Suppressor macrophage treated with lipopolysaccharide for 1 hour (primary cell): ENCODE measurements at places on chromosomes 3 and 15.

GRCh38 chr3:97816811-97817210, 5.0 kb upstream of the CRYBG3 start:
- no peak for DNase-seq

DNA sequence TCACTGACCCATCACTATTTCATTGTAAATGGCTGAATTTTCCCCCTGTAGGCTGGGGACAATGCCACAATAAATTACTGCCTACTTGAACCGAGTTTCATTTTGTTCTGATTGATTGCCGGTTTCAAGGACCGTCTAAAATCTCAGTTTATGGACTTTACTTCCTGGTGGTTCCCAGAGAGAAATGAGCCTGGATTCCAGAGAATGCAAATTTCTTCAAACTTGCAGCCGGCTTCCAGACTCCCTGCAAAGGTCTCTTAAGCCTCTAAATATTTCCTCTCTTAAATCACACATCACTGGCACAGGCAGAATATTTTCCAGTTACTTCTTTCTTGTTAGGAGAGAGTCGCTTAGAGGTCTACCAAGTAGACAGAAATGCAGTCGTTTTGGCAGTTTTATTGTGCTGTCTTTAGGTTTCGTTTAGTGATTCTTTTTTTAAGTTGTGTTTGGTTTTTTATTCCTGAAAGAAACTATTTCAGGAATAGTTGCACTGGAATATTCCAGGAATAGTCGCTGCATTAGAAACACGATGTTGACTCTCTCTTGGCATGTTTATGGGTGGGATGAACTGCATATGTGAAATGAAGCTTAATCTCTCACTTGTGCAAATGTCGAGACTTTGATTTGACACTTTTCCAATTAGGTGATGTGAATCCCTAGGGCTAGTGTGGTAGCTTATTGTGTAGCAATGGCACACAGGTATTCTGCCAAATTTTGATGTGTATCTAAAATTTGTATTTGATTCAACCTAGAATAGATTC, 284.1 kb upstream of the NR2E3 start:
- no peak for DNase-seq

- peak; percentile 37 for DNase-seq
Observed at GRCh38 chr3:57030721-57031120, 29.7 kb upstream of the SPATA12 start.

DNA sequence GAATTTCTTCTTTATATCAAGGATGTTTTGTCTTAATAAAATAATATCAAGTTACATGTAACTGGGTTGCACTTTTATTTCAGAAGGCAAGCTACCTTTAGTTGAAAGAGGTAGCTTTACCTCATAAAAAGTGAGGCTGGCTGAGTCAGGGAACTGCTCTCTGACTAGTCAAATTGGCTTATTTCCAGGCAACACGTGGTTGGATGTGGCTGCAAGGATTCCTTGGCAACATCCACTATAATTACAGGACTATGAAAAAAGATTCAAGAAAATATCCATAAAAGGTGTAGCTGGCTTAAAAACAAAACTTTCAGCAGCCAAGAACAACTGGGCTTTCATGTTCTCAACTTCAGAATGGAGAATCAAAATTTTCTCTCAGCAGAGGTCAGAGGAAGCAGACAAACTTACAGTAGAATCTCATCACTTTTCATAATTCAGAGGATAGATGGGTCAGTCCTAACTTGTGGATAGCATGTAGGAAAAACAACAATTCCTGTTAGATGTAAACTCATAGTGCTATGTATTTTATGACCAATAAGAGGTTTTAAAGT, 779.1 kb downstream of the MECOM start:
- no peak for DNase-seq

GRCh38 chr15:37138591-37139215, 38.4 kb upstream of the MEIS2 start:
- no peak for DNase-seq

DNA sequence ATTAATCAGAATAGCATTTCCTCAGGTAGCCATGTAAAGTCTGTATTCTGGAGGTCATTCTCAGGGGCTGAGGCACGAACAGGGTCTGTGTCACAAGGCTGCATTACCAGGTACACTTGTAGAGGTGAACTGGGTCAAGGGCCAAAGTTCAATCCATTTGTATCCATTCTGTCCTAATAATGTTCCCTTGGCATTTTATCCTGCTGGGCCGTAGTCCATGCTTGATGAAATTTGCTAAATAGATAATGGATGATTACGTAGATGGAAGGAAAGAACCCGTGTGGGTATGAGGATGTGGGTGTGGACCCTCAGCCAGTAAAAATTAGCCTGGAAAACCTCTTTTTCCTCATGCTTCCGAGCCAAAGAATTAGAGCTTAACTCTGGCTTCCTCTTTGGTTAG, 785.9 kb downstream of the GRM7 start:
- DNase-seq: no peak
